ENCODE measurements at places on chromosomes 6 and 20. TPM values are rescaled to one million over a fixed set of nuclear protein-coding genes. Genes with fewer than 3 reads are reported as not detected.

MYT1 gene
- total RNA-seq, result not detected

MATN4 gene
- not detected for total RNA-seq

CD24 gene
- total RNA-seq, result not detected

OR2B6 gene
- not detected for total RNA-seq

C20orf96 gene
- 8.7 TPM for total RNA-seq
